ENCODE measurements at places on chromosomes 3 and 15. TPM values are rescaled to one million over a fixed set of nuclear protein-coding genes. Genes with fewer than 3 reads are reported as not detected.
A peak's percentile ranks its signal among the peaks of the same experiment; 100 is the strongest.

Gene MOBP
- total RNA-seq: not detected

Gene ACP3
- total RNA-seq: 0.49 TPM

Gene GABRA5
- total RNA-seq: not detected

GRCh38 chr3:127288921-127289705 lies 1.3 kb upstream of the PRR20G start:
- DNase-seq: no peak

- DNase-seq: peak; percentile 58
Measured at GRCh38 chr15:74664028-74664616, 31.7 kb downstream of the EDC3 start.

GRCh38 chr3:107375682-107376081 lies 1.6 kb upstream of the CCDC54 start:
- DNase-seq: no peak

- DNase-seq: no peak
Measured at GRCh38 chr15:97026781-97027180, 696.3 kb downstream of the NR2F2 start.

DNA sequence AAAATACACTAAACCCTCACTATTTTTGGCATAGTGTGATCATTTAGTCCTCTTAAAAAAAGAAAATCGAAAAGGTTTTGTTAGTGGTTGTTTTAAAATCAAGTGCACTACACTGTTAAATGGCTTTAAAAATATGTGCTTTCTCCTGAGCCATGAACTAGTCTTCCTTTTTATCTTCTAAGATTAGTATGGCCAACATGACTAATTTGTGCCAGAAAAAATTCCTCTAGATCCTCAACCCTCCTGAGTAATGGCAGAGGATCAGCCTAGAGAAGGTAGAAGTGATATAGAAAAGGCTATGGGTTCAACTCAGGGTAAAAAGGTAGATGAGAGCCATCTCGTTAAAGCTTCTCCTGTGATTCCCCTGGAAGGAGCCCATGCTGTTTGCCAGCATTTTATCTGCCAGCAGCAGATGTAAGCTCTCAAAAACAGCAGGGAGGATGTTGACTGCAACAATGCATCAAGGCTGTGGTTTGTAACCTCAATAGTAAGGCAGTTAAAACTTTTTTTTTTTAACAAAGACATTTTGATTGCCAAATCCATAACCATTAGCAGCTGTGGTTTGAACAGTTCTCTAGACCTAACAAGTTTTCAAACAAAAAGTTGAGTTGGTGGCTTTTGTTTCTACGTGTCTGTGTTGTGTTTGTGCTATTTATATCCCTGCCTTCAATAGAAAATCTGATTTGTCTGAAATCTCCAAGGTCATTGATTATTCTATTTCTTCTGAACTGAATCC lies 30.2 kb upstream of the ZNF609 start:
- DNase-seq: no peak

Data from right lobe of liver (tissue), 6 donors.